ENCODE measurements at places on chromosomes 2 and 18. TPM values are rescaled to one million over a fixed set of nuclear protein-coding genes. Genes with fewer than 3 reads are reported as not detected.

The MC5R gene
- not detected for total RNA-seq

The TSPYL6 gene
- total RNA-seq, result not detected

The TMEM169 gene
- 0.69 TPM for total RNA-seq

The IL1R2 gene
- 15.6 TPM for total RNA-seq

The SCG2 gene
- 0.20 TPM for total RNA-seq

The EFR3B gene
- 4.9 TPM for total RNA-seq

The PUM2 gene
- total RNA-seq, result 90.6 TPM

The MERTK gene
- 9.5 TPM for total RNA-seq

All from skin of body (tissue), 3 donors.